Naive thymus-derived CD4-positive, alpha-beta T cell (primary cell): ENCODE measurements at places on chromosomes 7 and 10. TPM values are rescaled to one million over a fixed set of nuclear protein-coding genes. Genes with fewer than 3 reads are reported as not detected.

The SRRM3 gene
- total RNA-seq: 0.10 TPM in 1 of 2 replicates, not detected in the other

The TNPO3 gene
- total RNA-seq: 40.6 TPM

The STEAP4 gene
- total RNA-seq: not detected

The NPC1L1 gene
- 0.11 TPM for total RNA-seq
